RWPE2 (cell line): ENCODE measurements at places on chromosomes 2 and 18.
A peak's percentile ranks its signal among the peaks of the same experiment; 100 is the strongest.

DNA sequence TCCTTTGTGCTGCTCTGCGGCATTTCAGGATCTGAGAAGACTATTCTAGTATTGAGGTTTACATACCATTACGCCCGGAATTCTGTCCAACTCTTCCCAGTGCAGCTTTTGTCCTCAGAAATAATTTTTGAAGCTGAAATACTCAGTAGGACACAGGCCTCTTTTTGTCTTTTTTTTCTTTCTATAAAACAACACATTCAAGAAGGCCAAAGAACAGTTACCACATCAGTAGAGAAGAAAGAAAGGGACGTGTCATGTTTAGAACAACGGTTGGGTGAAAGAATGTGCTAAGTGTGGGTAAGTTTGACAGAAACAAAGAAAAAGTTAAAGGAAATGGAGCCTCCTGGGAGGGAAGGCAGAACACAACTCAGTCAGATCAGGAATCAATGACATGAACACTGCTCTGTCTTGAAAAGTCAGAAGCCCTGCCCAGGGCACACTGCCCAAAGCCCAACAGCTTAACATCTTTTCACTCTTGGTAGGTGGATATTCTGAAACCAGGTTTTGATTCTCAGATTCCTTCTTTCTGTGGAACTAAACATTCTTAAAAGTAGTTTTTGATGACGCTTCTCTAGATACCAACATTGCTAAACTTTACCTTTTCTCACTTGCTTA, 198.6 kb upstream of the CWC22 start:
- DNase-seq, result no peak

- DNase-seq, result peak; percentile 55
Measured at GRCh38 chr2:128306931-128307460, 11.7 kb downstream of the HS6ST1 start.

DNA sequence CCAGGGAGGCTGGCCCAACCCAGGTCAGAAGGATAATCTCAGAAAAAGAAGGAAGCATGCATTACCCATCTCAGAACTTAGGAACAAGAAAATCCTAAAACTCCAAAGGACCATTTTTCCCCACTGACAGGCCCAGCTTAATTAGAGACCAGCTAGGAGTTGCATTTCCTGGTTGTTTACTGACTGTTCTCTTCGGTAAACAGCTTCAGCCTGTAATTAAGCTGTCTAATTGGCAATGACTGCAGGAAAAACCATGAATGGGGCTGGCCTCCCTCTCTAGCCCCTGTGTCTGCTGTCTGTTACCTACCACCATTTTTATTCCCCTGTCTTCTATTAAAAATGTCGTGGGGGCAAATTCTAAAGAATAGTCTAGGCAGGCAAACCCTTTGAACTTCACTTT, 146.5 kb downstream of the AGAP1 start:
- no peak for DNase-seq

DNA sequence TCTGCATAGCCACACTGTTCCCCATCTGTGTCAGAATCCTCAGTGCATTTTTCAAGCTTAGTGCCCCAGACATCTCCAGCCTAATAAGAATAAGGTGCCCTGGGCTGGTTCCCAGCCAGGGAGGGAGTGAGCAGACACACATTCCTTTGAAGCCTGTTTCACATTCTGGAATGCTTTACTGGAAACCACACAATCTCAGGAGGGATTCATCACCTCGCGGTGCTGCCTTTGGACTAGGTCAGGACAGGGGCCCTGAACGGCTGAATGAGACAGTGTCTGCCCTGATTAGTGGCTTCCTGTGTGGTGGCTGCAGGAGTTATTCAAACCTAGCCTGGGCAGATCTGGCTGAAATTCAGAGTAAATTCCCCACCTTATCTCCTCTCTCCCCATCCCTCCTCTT, 108.0 kb upstream of the LDAH start:
- no peak for DNase-seq

DNA sequence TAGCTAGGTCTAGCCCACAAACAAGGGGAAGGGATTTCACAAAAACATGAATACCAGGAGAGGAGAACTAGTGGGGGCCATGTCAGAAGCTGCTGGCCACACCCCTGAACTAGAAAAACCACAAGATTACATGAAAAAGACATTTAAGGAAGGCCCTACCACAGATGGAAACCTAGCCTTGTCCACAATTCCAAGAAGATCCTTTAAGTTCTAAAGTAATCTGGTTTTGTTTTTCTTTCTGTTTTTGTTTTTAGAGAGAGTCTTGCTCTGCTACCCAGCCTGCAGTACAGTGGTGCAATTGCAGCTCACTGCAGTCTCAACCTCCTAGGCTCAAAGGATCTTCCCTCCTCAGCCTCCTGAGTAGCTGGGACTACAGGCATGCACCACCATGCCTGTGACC, 34.2 kb upstream of the CAB39 start:
- DNase-seq, result no peak

- no peak for DNase-seq
Measured at GRCh38 chr2:145846982-145847381, 1327.1 kb upstream of the ZEB2 start.

DNA sequence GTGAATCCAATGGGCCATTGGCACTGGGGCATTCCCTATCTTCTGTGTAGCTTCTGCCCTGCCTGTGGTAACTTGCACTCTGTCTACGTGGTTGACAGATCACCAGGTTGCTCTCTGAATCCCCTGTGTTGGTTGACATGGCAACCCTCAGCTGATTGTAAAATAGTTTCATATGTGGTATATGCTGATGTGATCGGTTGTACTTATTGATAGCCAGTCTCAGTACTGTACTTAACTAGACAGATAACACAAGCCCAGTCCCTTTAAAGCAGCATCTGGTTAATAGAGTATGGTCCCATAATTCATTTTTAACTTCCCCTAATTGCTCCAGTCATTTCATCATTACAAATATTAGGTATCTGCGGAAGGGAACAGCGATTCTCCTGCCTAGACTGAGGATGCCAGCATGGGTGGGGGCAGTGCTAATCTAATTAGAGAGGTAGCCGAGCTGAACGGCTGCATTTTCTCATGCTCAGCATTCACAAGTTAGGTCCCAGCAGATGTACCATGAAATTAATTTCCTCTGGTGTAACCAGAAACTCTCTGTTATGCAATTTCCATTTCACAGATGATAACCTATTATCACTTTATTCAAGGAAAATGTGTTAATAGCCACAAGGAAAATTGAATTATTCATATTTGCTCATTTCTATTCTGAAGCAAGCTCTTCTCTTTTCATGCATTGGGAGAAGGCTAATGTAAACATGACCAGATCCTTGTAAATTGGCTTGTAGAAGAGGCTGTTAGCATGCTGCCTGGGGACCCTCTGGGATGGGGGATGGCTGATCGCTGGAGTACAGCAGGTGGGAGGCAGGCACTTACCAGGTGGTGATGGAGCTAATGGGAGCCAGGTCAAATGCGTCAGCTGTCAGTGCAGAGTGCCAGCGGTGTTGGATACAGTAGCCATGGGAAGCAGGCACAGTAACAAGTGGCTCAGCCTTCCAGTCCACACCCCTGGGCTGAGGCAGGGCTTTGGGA, 608.3 kb downstream of the GALR1 start:
- no peak for DNase-seq

DNA sequence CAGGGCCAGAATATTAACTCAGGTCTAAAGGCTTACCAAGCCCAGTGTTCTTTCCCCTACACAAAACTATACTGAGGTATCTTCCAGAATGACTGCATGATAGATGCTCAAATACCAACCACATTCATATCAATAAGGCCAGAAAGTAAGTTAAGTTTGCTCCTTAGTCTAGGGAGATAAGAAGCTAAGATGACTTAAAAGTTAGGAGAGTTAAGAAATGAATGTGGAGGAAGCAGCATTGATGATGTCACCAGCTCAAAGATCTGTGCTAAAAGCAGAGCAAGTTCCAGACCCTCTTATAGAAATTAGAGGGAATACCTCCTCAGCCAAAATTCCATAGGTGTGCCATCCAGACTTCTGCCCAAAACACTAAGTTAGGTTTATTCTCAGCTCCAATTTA, 6.1 kb downstream of the PPP4R1 start:
- DNase-seq, result no peak

- DNase-seq, result no peak
Measured at GRCh38 chr2:127637236-127637630, 8.7 kb upstream of the GPR17 start.

DNA sequence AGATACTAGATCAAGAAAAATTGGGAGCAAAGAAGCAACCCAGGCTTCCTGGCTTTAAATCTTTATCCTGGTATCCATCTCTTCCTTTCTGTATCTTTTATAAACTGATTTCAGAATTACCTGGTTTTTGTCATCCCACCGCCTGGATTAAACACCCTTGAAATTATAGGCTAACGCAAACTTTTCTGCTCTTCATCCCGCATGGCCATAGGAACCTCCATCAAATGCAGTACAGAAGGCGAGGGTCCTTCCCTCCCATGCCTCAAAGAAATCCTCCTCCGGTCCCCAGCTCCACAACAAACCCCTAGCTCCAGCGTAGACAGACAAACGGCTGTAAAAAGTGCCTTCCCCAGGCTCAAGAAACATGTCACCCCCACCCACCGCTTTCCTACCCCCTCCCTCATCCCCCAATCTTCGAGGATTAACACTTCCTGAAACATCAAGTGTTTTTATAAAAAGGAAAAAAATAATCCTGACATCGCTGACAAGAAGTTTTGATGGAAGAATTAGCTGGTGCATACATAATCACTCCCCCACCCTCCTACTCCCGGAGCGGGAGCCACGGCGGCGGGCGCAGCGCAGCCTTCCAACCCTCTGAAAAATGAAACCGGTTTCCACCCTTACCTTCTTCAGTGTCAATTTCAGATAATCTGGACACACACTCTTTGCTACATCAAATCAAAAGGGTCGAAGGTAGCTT, 7.6 kb downstream of the DLX1 start:
- no peak for DNase-seq

GRCh38 chr2:58834404-58834803, 593.3 kb upstream of the FANCL start:
- no peak for DNase-seq

- no peak for DNase-seq
Measured at GRCh38 chr2:221671515-221671914, 99.4 kb upstream of the EPHA4 start.

- DNase-seq, result no peak
Measured at GRCh38 chr2:206271065-206271464, 3.4 kb upstream of the ZDBF2 start.

DNA sequence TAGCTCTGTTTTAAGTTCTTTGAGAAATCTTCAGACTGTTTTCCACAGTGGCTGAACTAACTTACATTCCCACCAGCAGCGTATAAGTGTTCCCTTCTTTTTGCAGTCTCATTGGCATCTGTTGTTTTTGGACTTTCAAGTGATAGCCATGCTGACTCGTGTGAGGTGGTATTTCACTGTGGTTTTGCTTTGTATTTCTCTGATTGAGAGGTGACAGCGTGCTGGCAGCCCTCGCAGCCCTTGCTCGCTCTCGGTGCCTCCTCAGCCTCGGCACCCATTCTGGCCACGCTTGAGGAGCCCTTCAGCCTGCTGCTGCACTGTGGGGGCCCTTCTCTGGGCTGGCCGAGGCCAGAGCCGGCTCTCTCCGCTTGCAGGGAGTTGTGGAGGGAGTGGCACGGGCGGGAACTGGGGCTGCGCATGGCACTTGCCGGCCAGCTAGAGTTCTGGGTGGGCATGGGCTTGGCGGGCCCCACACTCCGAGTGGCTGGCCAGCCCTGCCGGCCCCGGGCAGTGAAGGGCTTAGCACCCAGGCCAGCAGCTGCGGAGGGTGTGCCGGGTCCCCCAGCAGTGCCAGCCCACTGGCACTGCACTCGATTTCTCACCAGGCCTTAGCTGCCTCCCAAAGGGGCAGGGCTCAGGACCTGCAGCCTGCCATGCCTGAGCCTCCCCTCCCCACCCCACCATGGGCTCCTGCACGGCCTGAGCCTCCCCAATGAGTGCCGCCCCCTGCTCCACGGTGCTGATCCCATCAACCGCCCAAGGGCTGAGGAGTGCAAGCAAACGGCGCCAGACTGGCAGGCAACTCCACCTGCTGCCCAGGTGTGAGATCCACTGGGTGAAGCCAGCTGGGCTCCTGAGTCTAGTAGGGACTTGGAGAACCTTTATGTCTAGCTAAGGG, 151.8 kb downstream of the IRS1 start:
- DNase-seq, result no peak

DNA sequence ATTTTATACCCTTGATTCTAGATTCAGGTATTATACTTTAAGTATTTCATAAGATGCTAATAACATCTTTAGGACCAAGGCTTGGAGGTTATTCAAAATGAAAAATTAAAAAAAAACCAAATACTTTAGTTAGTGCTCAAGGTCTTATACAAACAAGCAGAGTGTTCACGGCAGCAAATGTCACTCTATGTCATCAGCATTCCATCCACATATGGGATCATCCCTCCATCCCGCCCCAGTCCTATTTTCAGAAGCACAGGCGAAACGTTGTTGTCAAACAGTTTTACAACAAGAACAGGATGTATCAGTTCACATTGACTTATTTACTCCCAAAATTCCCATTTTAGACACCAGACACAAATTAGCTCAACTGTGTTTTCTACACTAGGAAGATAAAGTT, 83.7 kb downstream of the DSEL start:
- no peak for DNase-seq

- no peak for DNase-seq
Measured at GRCh38 chr2:43239981-43240765, 13.8 kb upstream of the ZFP36L2 start.

- no peak for DNase-seq
Measured at GRCh38 chr2:139773720-139774277, 993.6 kb upstream of the NXPH2 start.

DNA sequence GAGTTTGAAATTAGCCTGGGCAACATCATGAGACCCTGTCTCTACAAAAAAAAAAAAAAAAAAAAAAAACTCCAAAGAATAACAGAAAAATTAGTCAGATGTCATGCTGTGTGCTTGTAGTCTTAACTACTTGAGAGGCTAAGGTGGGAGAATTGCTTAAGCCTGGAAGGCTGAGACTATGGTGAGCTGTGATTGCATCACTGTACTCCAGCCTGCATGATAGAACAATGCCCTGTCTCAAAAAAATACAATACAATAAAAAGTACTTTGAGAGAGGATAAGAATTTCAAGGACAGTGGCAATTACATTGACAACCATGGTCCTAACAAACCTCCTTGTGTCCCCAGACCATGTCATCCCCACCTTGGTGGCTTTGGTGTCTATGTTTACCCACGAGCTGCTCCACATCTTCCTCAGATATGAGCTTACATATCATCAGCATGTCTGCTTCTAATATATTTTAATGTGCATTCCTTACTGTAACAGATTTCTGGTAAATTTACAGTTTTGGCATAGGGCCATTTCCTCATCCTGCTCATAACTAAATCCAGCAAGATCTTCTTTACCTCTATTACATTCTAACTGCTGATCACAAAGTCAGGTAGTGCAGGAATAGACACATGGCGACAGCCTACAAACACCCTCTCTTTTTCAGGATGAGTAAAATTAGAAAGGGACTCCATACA, 437.7 kb upstream of the HNRNPA3 start:
- DNase-seq, result no peak

GRCh38 chr2:216068-216467, 47.8 kb downstream of the SH3YL1 start:
- no peak for DNase-seq
